ENCODE measurements at places on chromosomes 3 and 15.

GRCh38 chr15:74193299-74193718, 9.3 kb downstream of the STRA6 start:
- no peak for DNase-seq

DNA sequence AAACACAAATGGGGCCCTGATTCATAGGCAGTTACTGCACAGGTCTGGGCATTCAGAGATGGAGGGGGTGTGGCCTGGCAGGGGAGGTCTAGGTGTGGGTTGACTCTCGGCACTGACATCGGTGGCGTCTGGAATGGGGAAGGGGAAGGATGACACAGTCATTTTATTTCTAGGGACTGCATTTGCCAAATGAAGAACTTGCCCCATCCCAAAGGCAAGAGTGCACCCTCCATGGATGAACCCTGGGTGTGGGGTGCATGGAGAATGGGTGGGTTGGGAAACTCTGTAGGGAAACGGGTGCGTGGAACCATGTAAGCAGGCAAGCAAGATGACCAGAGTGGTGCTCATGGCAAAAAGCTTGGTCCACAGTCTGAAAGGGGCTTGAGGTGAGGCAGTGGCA, 24.5 kb downstream of the SLC6A20 start:
- DNase-seq, result no peak

DNA sequence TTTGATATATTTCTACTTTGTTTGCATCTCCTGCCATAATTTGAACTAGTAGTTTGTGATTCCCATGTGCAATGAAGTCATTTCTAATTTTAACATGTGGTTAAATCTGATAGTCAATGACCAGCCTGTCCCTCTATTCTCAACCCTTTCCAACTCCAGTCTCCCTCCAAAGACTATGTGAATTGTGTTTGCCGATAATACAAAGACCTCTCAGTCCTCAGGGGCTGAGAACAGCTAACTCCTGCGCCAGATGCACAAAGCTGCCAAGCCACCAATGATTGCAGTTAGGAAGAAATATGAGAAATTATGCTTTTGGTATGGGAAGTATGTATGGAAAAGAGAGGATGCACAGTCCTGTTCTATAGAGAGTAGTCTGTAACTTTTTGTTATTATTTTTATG, 54.0 kb downstream of the KCNH8 start:
- DNase-seq, result no peak

GRCh38 chr15:81155375-81156218, 21.5 kb downstream of the CFAP161 start:
- DNase-seq, result no peak

DNA sequence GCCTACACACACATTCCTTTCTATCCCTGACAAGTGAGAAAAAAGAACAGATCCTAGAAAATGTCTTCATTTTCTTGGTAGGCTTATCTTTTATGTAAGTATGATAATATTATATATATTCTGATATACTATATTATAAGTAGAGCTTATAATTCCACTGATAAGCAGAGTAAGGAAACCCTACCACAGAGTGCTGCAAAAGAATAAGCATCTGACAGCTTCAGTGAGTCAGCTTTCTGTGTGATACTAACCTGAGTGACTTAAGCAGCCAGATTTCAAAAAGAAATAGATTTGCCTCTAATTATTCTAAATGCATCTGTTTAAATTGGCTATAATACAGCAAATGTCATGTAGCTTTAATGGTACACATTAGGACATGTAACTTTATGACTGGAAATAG, 656.0 kb downstream of the MCTP2 start:
- no peak for DNase-seq

GRCh38 chr3:123372686-123373473, 76.0 kb downstream of the ADCY5 start:
- no peak for DNase-seq

- no peak for DNase-seq
Observed at GRCh38 chr15:60555291-60555690, 76.3 kb upstream of the ICE2 start.

- DNase-seq, result peak; percentile 13
Observed at GRCh38 chr3:159322322-159322939, 520.6 kb downstream of the MFSD1 start.

GRCh38 chr15:90412356-90413194, 24.5 kb downstream of the IQGAP1 start:
- DNase-seq, result no peak

DNA sequence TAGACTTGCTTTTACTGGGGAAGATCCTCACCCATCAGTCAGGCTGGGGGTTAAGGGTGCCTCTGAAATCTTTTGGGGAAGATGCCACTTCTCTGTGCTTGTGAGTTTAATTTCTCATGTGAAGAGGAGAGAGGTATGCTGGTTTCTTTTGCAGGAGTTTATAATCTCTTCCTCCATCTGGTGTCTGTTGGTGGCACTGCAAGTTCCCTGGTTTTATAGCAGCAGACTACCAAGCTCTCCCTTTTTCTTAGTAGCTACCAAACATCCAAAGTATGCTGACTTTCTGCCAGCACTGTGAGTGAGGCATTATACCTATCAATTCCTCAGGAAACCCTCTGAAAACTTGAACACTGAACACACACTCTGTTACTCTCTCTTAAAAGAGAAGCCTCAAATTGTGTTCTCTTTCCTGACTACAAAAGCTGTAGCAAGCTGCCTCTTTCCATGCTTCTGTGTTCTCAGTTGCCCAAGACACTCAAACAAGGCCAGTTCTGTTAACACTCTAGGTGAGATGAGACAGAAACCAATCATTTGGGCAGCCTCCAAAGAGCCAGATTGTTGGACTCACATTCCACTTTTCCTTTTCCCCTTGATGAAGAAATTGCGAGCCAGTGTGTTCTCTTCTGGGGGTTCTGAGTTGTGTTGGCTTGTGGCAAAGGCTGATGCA, 299.5 kb downstream of the GAP43 start:
- DNase-seq, result no peak

GRCh38 chr3:128383316-128384235, 83.1 kb downstream of the DNAJB8 start:
- DNase-seq, result no peak

GRCh38 chr15:50355980-50356379, 982 bp upstream of the GABPB1 start:
- no peak for DNase-seq

GRCh38 chr3:181486141-181486885, 225.4 kb upstream of the SOX2 start:
- DNase-seq, result no peak

GRCh38 chr15:35071106-35071505, 14.0 kb downstream of the NANOGP8 start:
- no peak for DNase-seq

GRCh38 chr15:31605467-31605931, 278.9 kb downstream of the KLF13 start:
- no peak for DNase-seq

- no peak for DNase-seq
Observed at GRCh38 chr3:103083848-103084631, 649.2 kb downstream of the ZPLD1 start.

GRCh38 chr3:50464569-50464968, 38.9 kb downstream of the CACNA2D2 start:
- no peak for DNase-seq

GRCh38 chr3:15953841-15954240, 156.1 kb upstream of the ANKRD28 start:
- DNase-seq, result no peak

- DNase-seq, result no peak
Observed at GRCh38 chr15:80635953-80636352, 59.2 kb upstream of the ABHD17C start.

DNA sequence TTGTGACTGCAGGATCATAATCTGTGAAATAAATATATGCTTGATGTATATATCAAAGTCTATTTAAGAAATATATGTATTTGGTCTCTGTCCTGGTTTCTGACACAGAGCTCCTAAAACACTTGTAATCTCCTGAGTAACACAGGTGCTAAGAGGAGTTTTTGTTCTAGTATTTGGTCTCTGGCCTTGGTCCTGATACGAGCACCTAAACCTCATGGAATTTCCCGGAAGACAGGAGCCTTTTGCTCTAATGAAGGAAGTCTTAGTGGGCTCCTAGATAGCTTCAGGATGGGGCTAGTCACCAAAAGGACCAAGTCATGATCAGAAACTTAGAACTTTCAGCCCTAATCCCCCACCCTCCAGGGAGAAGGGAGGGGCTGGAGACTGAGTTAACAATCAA, 19.2 kb upstream of the MUSTN1 start:
- DNase-seq, result no peak

- DNase-seq, result no peak
Observed at GRCh38 chr15:52706091-52706490, 26.9 kb upstream of the ATOSA start.

DNA sequence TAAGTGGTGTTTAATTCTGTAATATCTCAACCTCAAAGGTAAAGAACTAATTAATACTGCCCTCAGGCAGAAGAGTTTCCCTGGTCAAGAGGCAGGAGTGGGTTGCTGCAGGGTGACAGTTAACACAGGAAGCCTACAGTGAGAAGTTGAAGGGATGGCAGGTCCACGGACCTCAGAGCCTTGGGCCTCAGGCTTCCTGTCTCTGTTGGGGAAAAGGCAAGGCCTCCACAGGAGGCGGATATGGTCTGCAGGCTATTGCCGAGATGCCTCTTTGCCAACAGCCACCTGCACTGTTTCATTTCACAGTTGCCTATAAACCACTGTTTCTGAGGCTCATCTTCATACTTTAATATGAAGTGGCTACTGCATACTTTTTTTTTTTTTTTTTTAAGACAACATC, 33.3 kb upstream of the RPN1 start:
- DNase-seq, result no peak

DNA sequence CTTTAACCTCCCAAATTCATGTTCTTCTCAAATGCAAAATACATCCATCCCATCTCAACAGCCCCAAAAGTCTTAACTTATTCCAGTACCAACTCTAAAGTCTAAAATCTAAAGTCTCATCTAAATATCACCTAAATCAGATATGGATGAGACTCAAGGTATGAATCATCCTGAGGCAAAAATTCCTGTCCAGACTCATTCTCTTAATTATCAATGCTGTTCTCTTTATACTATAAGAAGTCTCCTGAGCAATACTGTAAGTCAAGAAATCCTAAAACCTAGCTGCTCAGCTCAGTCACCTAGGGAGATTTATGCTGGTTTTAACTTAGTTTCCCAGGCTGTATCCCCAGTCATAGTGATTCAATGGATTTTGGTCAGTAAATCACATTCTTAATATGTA, 11.1 kb downstream of the RAD18 start:
- DNase-seq, result no peak

GRCh38 chr3:121072133-121072532, 164.1 kb downstream of the STXBP5L start:
- no peak for DNase-seq

DNA sequence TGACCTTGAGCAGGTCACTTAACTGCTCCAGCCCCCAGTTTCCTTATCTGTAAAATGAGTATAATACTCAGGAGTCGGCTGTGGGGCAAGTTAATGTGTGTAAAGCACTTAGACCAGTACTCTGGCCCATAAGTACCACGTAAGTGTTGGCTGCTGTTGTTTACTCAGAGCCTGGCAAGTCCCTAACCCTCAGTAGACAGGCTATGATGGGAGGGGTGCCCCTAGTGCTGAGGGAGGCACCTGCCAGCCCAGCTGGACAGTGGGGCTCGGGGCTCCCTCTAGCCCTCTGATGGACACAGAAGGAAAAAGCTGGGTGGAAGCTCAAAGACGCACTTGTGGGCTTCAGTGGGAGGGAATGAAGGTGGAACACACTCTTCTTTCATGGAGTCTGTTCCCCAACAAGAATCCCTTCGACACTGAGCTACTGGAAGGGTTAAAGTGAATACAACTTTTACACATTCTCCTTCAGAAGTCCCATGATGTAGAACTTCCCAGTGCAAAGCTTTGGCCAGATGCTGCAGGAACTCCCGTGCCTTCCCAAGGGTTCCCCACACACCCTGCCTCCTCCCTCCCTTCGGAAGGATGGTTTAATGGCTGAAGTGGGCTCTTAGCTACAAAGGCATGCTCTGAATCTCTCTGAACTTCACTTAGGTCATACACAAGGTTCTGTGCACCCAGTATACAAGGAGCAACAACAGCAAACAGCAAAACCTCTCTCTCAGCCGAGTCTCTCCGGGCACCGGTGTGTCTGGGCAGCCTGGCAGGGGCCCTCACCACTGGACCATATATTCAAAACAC, 25.4 kb downstream of the TMEM44 start:
- DNase-seq, result no peak

DNA sequence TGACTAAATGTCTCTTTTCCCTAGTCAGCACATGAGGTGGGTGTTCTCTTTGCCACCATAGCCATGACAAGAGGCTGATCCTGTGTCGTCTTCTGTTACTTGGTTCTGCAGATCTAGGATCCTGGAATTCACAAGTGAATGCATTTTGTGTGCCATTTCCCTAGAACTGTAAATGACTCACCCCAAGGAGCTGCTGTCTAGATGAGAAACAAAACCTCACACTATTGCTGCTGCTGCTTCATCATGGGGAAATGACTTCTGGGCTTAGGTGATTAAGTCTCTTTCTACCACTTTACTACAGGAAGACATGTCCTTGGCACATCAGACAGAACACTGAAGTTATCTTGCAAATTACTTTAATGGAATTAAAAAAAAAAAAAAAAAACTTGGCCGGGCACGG, 54.9 kb downstream of the SLCO3A1 start:
- DNase-seq, result no peak

DNA sequence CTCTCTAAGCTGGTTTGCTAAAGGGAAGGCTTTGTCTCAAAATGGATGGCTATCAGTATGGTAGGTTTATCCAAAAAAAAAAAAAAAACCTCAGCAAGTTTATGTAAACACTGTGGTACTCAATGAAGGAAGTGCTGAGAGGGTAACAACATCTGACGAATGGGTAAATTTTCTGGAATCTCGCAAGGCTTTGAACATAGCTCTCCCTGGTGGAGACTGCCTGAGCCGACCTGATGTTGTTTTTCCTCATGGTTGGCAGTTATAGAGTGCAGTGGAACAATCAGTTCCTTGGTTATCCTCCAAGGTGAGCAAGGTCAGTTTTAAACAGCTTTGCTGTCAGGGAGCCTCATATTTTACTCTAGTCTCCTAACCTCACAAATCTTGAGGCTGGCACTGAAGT, 94.6 kb downstream of the ZPLD1 start:
- no peak for DNase-seq

- DNase-seq, result no peak
Observed at GRCh38 chr15:53412542-53412941, 346.9 kb downstream of the WDR72 start.

DNA sequence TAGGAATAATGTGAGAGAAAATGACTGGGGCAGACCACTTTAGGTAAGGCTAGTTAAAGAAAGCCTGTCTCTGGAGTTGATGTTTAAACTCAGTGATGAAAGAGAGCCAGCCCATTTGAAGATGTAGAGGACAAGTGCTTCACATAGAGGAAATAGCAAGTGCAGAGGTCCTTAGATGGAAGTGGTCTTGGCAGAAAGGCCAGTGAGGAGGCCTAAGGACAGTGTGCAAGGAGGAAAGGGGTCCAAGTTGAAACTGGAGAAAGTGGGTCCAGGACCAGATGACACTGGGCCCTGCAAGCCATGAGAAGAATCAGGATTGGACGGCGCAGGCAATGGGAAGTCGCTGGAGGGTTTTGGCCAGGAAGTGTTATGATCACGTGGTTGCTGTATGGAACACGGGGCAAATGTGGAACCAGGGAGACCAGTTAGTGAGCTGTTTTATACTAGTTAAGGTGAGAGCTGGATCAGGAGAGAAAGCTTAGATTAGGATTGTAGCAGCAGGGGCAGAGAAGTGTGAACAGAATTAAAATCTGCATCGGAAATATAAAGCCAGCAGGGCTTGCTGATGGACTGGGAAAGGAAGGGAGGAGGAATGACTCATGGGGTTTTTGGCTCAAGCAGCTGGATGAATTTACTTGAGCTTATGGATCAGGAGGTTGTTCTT, 48.0 kb upstream of the SCAANT1 start:
- no peak for DNase-seq

Data from GM12892 (cell line).